ENCODE measurements at places on chromosomes 5 and 9.

DNA sequence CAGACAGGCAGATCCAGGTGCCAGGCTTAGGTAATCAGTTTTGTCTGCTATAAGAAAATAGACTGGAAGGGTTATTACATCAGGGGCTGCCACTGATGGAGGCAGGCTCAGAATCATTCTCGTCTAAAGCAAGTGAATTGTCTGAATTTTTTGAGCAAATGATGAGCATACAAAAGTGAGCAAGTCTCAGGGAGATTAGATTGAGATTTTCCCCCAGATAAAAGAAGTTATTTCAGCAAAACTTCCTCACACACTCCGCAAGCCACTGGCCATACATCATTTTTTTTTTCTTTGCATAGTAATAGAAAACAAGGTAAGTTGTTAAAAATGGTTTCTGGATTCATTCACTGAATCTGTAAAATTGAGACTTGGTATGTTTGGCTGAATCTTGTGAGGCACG, 52.9 kb downstream of the ZNF462 start:
- DNase-seq: no peak

DNA sequence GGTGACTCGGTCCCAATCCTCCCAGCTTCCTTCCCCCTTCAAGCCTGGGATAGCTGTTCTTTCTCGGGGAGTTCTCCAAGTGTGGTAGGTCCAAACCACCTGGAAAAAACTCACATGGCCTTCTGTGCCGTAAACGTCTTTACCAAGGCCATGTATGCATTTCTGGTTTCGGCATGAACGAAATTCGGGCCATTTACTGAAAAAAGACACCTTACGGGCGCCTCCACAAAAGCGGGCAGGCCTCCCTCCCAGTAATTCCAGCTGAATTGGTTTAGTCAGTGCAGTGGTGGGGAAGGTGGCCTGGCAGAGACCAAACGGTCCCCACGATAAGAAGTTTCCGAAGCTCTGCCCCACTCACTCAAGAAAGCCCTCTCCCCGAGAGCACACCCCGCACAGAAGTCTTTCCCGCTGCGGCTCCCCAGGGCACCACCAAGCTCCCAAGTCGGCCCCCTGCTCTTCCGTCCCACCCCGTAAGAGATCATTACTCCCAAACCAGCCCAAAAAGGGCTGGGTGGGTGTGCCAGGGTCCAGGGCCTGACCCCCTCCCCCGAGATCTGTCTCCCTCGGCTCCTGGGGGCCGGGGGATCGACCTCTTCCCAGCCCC, 86.3 kb upstream of the MELK start:
- DNase-seq: peak; percentile 71

GRCh38 chr5:133907075-133907474, 61.4 kb downstream of the C5orf15 start:
- DNase-seq: no peak

GRCh38 chr9:95857124-95857523, 18.4 kb upstream of the ERCC6L2 start:
- peak; percentile 9 for DNase-seq

DNA sequence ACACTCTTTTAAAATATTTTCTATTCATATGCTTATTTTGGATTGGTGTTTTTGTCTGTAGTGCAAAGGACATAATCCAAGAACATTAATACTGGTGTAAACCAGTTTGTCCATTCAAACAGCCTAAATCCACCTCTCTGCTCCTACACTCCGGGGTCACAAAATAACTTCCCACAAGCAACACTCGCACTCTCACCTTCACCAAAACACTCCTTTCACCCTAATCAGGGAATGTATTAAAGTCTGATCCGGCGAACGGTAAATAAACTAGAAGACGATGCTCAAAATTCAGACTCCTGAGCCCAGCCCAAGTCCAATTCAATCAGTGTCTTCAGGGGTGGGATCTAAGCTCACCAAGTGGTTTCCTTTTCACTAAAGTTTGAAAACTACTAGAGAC, 649 bp downstream of the AP3B1 start:
- DNase-seq: no peak

GRCh38 chr5:75235711-75236110, 967 bp downstream of the ANKRD31 start:
- no peak for DNase-seq

- no peak for DNase-seq
Observed at GRCh38 chr9:130521715-130522114, 57.7 kb upstream of the FUBP3 start.

- DNase-seq: no peak
Observed at GRCh38 chr5:54421976-54422375, 33.5 kb upstream of the HSPB3 start.

GRCh38 chr9:86275962-86276361, 6.4 kb downstream of the ISCA1 start:
- DNase-seq: no peak

DNA sequence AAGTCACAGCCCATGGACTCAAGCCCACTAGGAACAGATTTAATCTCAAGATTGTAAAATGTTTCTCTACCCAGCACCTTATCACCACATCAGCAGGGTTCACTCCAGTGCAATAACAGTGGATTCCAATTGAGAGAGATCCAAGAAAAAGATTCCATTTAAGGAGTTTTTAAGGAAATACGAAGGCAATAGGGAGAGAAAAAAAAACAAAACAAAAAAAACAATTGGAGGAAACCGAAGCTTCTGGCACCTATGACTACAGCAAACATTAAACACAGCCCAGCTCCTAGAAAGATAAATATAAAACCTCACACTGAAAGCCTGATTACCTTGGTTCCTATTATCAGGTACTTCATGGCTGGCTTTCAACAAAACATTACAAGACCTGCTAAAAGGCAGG, 192.7 kb downstream of the DAB2IP start:
- DNase-seq: no peak

DNA sequence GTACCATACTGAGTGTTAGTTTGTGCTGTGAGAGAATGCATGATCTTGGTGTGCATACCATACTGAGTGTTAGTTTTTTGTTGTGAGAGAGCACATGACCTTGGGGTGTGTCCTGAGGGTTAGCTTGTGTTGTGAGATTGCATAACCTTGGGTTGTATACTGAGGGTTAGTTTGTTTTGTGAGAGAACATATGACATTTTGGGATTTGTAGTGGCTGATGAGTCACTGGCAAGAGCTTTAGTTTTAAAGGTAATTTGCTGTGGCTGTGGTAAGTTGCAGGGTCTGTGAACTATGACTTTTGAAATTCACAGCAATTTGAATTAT, 1068.3 kb upstream of the EDIL3 start:
- no peak for DNase-seq

- DNase-seq: no peak
Observed at GRCh38 chr9:69898714-69899209, 78.1 kb downstream of the CFAP95 start.

DNA sequence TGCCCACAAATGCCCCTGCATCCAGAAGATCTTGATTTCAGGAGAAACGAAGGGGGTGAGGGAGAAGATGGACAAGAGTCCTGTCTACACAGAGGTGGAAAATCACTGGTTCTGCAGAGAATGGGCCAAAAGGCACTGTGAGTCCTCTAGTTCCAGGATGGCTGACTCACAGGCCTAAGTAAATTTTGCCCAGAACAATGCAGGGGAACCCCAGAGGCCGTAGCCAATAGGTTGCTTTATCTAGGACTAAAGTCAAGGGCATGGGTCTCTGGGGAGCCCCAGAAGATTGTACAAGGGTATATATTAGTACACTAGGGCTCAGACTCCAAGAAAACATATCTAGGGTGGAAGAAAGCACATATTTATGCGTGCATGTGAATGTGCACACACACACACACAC, 98.0 kb downstream of the SLIT3 start:
- DNase-seq: no peak

DNA sequence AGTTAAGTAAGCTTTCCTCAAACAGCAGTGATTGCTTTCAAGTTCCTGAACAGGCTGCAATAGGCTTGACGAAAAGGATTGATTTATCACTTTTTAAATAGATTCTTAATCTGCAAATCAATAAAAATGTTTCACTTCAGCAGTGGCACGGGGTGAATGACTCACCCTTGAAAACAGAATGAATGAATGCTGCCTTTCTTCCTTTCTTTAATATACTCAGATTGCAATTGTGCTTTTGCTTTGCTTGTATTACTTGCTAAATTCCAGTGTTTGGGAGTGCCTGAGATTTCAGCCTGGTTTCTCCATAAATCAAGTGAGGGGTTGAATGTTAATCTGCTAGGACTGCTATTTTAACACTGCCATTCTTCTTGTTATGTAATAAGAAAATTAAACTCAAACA, 1293.8 kb downstream of the PTPRD start:
- no peak for DNase-seq

- DNase-seq: no peak
Observed at GRCh38 chr5:40381676-40382363, 297.9 kb upstream of the PTGER4 start.

DNA sequence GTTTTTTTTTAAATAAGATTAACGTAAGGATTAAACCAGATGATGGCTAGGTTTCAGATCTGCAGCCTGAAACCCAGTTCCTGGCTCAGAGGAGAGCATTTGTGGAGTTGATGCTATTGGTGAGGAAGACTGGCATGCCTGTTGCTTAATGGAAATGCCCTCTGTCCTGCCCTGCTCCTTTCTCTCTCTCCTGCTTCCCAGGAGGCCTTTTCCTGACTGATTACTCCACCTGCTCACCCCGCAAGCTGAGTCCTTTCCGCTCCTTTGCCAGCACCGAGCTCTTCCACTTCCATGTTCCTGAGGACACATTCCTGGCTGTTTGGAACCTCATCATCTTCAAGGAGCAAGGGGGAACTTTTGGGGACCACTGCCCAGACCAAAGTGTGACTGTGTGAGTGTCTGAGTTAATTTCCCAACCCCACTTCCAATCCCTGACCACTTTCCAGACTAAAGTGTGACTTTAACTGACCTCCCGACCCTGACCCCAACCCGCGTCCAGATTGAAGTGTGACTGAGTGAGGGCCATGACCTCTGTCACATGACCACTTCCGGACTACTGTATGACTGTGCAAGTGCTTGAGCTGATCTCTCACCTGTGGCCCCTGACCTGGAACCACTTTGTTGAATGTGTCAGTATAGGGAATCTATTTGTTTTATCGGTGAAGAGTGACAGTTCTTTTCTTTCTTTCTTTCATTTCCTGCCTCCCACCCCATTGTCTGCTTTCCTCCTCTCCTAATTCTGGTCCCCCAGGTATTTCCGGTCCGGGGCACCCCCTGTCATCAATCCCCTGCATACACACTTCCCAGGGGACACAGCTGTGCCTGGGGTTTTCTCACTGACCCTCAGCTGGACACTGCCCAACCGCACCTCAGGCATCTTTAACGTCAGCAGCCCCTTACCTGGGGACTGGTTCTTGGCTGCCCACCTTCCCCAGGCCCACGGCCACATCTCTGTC, 5.5 kb downstream of the TMEM8B start:
- no peak for DNase-seq

DNA sequence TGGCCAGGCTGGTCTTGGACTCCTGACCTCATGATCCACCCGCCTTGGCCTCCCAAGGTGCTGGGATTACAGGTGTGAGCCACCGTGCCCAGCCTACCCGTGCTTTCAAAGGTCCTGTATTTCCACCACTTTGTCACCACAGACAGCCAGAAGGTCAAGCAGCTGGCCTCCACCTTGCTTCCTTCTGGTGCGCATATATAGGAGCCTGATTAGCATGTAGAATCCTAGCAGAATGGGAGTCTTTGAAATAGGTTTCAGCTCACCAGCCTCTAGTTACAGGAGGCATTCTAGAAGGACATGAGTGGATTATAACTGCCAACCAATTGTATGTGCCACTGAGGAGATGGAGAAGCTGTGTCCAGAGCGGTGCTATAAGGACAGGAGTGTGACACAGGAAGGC, 18.9 kb downstream of the POLR1E start:
- no peak for DNase-seq

GRCh38 chr9:78439866-78440830, 143.2 kb downstream of the PSAT1 start:
- no peak for DNase-seq

- no peak for DNase-seq
Observed at GRCh38 chr9:111005746-111006470, 32.4 kb downstream of the LPAR1 start.

DNA sequence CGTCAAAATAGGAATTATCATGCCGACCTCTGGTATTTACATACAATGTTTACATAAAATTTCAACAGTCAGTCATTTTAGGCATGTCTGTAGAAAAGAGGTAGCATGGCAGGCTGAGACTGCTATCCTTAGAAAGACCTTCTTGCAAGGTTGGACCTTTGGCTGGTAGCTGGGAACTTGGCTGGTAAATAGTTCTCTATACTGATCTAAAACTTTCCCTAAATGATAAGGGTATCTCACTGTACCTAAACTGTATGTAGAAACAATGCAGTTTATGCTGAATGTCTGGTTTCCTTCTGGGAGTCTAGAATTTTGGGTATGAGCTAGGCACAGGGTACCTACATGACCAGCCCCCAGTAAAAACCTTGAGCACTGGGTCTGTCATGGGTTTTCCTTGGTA, 18.0 kb downstream of the FEM1C start:
- no peak for DNase-seq

- no peak for DNase-seq
Observed at GRCh38 chr5:170280011-170280493, 17.5 kb downstream of the LCP2 start.

DNA sequence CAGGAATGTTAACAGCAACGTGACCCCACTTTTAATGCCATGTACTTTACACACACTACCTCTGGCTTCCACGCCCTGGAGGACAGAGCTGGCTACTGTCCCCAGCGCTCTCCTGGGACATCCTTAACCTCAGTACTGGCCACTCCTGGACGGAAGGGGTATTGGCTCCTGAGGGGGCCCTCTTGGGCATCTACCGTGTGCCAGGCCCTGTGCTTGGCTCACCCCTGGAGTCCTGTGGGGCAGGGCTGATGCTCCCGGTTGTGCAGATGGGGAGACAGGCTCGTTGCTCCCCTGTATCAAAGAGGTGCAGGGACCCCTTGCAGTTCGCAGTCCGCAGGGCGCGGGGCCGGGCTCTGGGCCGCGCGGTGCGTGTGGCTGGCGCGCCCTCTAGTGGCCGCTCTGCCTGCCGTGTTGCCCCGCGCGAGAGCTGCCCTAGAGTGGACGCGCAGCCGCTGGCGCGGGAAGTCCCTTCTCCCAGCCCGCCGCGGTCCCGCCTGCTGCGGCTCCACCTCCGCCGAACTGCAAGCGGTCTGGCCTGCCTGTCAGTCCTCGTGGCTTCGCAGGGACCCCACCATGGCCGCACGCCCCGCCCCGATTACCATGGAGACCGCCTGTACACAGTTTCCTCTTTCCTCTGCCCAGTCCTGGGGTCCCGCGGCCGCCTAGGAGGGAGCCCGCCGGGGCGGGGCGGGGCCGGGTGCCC, at the start of gene WDR38:
TSS of gene WDR38 (plus strand) at position 632 of the 703 bp plus-strand sequence. CDS start 72 bp downstream, outside the sequence.
- peak; percentile 94 for DNase-seq

- no peak for DNase-seq
Observed at GRCh38 chr9:106799152-106799551, 63.8 kb upstream of the ZNF462 start.

- no peak for DNase-seq
Observed at GRCh38 chr9:109120204-109120789, 550 bp upstream of the TMEM245 start.
